ENCODE measurements at places on chromosomes 5 and 9. TPM values are rescaled to one million over a fixed set of nuclear protein-coding genes. Genes with fewer than 3 reads are reported as not detected.

Gene ECPAS
- total RNA-seq: 92.6 TPM

Gene SLC25A48
- 0.04 TPM for total RNA-seq

Gene PRSS3
- not detected for total RNA-seq

Gene FBXO10
- total RNA-seq: 13.3 TPM

Gene PPP2R2B
- total RNA-seq: 75.5 TPM

Gene NACC2
- total RNA-seq: 19.3 TPM

Measured in H7 (cell line).